ENCODE measurements at places on chromosomes 5 and 9. TPM values are rescaled to one million over a fixed set of nuclear protein-coding genes. Genes with fewer than 3 reads are reported as not detected.

Gene DAB2
- 14.4 TPM for total RNA-seq

Gene GDNF
- total RNA-seq = not detected

Gene OR1Q1
- total RNA-seq = not detected

Gene GFRA3
- not detected for total RNA-seq

Gene CMYA5
- 0.21 TPM for total RNA-seq

Gene PTGR1
- total RNA-seq = 0.31 TPM

Gene EPB41L4B
- total RNA-seq = not detected

Gene PCDHGA12
- 0.10 TPM for total RNA-seq

Gene FAM174A
- total RNA-seq = 7.8 TPM

Gene MAST4
- 8.4 TPM for total RNA-seq

Gene ABCA2
- 14.7 TPM for total RNA-seq

Gene POLR3G
- 1.0 TPM for total RNA-seq

Gene SMIM33
- not detected for total RNA-seq

Gene INSYN2B
- not detected for total RNA-seq

Gene DNAH5
- total RNA-seq = not detected

Gene TAS2R1
- not detected for total RNA-seq

Gene LECT2
- not detected for total RNA-seq

Gene SHC3
- under 0.01 TPM for total RNA-seq

Gene CAVIN4
- total RNA-seq = not detected

Gene FOXD1
- total RNA-seq = 0.10 TPM

Gene RNF224
- total RNA-seq = 0.10 TPM

Gene OBP2B
- not detected for total RNA-seq

Gene IGIP
- total RNA-seq = 2.3 TPM

Gene IL4
- total RNA-seq = not detected

Gene RLN2
- 0.31 TPM for total RNA-seq

Gene NUTM2F
- not detected for total RNA-seq

Gene SLCO6A1
- total RNA-seq = not detected

Gene ARAP3
- 1.4 TPM for total RNA-seq

Gene MYO10
- 1.0 TPM for total RNA-seq

Gene C7
- not detected for total RNA-seq

Gene SLC27A6
- not detected for total RNA-seq

Gene AMBP
- not detected for total RNA-seq

Gene ADGRD2
- total RNA-seq = 0.10 TPM

Gene PCDHGA10
- 0.52 TPM for total RNA-seq

Gene DOCK8
- total RNA-seq = 80.8 TPM

Gene WNT8A
- total RNA-seq = not detected

Gene SLC36A2
- total RNA-seq = not detected

Gene MARCOL
- total RNA-seq = not detected

Gene INSL4
- not detected for total RNA-seq

Gene RGMB
- 21.3 TPM for total RNA-seq

Gene CCL27
- 0.21 TPM for total RNA-seq

Gene FBP1
- 12.2 TPM for total RNA-seq

Gene SMIM32
- total RNA-seq = not detected

Gene PCDHGA11
- 0.21 TPM for total RNA-seq

Gene C9orf40
- 1.6 TPM for total RNA-seq

Gene RNF208
- 0.31 TPM for total RNA-seq

Gene LCNL1
- total RNA-seq = 0.10 TPM

Gene SLC45A2
- total RNA-seq = under 0.01 TPM

Gene WDR55
- 11.8 TPM for total RNA-seq

Gene CDC20B
- not detected for total RNA-seq

Gene TMEM252
- total RNA-seq = not detected

Gene MRPL41
- 15.6 TPM for total RNA-seq

Gene AP3B1
- 72.1 TPM for total RNA-seq
